ENCODE measurements at places on chromosomes 2 and 18.

DNA sequence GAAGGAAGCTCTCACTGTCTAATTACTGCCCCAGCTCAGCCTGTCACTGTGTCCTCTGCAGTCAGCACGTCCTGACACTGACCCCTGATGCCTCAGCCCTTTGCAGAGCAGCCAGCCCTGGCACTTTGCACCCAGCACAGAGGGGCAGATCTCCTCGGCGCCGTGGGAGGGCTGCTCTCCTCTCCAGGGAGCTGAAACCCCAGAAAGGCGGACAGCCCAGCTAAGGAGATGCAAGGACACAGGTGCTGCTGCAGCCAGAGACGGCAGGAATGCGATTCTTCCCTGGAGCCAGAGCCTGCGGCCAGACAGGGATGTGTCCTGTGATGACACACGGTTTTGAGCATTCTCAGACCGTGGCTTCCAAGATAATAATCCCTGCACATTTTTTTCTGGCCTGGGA, 34.5 kb upstream of the SIX3 start:
- DNase-seq = no peak

- no peak for DNase-seq
Observed at GRCh38 chr2:603427-603826, 73.8 kb downstream of the TMEM18 start.

- no peak for DNase-seq
Observed at GRCh38 chr2:97068074-97068473, 26.6 kb downstream of the FAHD2B start.

DNA sequence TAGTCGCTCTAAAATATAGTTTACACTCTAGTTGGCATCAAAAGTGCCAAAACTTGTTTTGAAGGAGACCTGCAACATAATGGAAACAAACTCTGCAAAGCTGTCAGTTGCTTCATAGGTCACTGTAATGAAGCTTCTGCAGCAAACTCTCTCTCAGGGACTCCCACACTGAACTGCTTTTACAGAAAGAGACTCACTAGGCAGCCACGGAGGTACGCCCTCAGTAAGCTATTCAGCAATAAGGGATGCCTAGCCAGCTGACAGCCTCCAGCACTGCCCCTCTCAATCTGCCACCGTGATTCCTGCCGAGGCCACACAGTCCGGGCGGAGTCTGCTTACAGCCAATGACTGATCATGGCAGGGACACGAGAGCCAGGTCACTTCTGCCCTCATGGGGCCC, 51.1 kb downstream of the COLEC12 start:
- no peak for DNase-seq

GRCh38 chr2:16161085-16161565, 220.8 kb downstream of the MYCN start:
- no peak for DNase-seq
